ENCODE measurements at places on chromosomes 3 and 15.
A peak's percentile ranks its signal among the peaks of the same experiment; 100 is the strongest.

DNA sequence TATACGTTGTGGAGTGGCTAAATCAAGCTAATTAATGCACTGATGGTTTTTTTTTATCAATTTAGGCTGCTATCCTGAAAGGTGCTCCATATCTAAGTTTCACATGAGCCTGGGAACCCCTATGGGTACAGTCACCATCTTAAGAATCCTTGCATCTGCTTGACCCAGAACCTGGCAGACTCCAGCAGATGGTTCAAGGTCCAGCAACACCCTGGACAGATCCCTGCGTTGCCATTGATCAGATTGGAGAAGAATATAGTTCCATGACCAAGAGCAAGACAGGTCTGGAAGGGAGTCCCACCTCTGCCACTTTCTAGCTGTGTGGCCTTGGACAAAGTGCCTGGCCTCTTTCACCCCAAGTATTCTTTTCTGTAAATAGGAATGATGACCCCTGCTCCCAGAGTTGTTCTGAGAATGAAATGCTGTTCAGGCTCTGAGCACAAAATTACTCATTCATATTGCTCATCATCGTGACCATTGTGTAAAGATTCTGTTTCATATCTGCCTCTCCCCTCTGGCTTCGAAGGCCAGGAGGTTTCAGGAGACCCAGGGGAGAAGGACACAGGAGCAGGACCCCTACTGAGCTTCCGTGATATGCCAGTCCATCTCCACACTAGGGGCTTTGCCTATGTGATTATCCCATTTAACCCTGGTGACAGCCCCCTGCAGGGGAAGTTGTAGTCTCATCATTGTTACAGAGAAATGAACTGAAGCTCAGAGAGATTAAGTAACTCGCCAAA lies 30.0 kb upstream of the TSEN2 start:
- no peak for DNase-seq

DNA sequence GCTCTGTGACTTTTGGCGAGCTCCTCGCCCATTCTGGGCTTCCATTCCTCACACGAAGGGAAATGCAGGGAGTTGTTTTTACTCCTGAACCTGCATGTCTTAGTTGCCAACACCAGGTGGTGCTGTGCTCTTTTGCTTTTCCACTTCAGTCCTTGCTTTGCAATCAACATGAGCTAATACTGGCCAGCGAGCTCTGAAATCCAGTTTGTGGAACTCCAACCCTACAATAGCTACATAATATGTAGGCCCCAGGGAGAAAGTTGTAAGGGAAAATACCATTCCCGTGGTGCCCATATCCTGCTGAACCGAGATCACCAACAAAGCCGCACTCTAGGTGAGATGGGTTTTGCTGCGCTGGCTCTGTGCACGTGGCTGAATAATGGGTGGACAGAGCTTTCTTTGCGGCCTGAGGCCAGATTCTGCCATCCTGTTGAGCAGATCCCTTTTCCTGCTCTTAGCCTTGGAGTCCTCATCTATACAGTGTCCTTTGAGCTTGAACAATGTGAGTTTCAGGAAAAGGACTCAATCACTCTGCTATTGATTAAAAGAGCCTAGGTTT lies 25.0 kb downstream of the LSM3 start:
- peak; percentile 89 for DNase-seq

- no peak for DNase-seq
Observed at GRCh38 chr15:31390029-31390428, 63.4 kb downstream of the KLF13 start.

- DNase-seq = no peak
Observed at GRCh38 chr3:185645596-185646381, 59.7 kb downstream of the SENP2 start.

DNA sequence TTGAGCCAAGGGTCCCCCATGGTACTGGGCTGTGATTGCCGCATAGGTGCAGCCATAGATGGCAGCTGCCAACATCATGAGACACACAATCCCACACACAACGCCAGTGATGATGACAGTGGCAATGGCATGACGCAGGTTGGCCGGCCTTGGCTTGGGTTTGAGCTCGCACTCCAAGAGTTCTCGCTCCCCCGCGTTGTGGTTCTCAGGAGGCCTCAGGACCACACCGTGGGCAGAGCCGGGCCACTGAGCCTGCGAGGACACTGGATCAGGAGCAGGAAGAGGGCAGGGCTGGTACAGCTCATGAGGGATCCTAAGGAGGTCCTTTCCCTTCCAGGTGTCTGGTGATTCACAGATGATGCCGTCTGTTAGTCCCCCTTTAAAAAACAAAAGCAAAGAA lies 9.3 kb downstream of the LRTM1 start:
- no peak for DNase-seq

Data from NB4 (cell line).